Muscle of back (tissue), 13 donors: ENCODE measurements at places on chromosomes 5 and 9.

GRCh38 chr5:16791036-16791705 is 144.9 kb downstream of the MYO10 start:
- peak; percentile 60 for DNase-seq

- no peak for DNase-seq
These were observed 124.8 kb downstream of the TRPM6 start for GRCh38 chr9:74762950-74763349.

DNA sequence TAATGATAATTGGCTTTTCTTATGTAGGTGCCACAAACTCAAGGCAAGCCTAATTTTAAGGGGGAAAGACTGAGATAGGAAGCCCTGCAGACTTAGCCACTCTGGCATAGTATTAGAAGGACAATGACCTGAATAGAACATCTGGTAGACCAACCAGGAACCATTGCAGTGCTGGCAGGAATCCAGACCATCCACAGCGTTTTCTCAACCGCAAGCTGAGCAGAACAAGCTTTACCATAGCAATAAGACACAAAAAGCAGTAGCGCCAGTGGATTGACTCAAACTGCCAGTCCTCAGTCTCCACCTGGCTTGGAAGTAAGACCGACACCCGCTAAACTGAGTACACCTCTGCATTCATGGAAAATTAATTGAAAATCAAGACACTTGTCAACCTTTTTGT is 141.3 kb upstream of the LPAR1 start:
- no peak for DNase-seq

DNA sequence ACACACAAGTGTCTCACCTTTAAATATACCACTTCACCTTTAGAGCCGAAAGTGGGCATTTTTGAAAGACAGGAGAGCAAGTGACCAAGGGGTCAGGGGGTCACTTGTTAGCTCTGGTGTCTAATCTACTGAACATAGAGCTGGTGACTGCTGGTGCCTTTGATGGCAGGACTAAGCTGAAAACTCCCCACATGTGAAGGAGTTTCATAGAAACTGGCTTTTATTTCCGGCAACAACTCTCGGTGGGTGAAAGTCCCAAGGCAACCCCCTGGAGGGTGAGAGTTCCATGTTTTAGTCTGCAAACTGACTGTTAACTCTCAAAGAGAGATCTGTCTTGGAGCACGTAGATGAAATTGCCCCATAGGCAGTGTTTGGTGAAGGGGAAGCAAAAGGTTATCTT is 466.9 kb downstream of the DMRTA1 start:
- no peak for DNase-seq

DNA sequence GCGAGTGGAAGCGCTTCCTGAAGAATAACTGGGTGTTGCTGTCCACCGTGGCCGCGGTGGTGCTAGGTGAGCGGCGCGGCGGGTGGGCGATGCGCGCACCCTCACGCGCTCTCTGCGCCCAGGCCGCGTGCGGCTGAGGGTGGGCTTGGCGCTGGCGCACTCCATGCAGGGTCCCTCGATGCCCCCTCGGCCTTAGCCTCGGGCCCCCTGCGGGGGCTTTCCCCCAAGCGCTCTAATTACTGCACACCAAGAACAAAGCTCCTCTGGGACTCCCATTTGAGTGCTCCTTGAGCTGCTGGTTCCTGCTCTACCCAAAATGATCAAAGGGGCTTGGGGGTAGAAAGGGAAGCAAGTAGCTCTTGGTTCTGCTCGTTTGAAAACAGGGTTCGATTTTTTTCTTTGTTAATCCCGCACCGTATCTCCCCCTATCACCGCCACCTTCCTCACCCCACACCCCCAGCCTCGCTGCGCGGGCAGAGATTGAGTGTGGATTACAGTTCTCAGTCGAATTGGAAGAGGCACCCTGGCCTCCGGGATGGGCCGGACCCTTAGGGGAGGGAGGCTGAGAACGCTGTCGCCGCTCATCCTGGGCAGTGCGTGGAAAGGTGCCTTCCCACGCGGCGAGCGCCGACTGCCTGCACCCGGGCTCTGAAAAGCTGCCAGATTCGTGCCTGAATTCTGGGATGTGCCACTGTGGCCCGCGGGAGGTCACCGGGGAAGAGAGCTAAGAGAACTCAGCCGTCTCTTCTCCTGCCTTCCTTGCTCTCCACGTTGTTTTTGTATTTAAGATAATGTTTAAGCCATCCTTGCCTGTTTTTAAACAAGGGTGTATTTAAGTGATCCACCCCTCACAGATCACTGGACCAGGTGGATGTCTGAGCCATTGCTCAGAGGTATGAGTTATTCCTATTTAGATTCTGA is 697 bp downstream of the SLC1A1 start:
- DNase-seq, result peak; percentile 13
